Subcutaneous adipose tissue (tissue), 4 donors: ENCODE measurements at places on chromosomes 4 and X. TPM values are rescaled to one million over a fixed set of nuclear protein-coding genes. Genes with fewer than 3 reads are reported as not detected.

Gene ARX
- not detected for total RNA-seq

Gene TLR10
- total RNA-seq = 2.1 TPM

Gene RADX
- 2.8 TPM for total RNA-seq

Gene PHKA1
- 6.5 TPM for total RNA-seq

Gene IGSF1
- 0.44 TPM for total RNA-seq

Gene VCX3A
- not detected for total RNA-seq

Gene ZRSR2
- 12.1 TPM for total RNA-seq

Gene CXorf51A
- not detected for total RNA-seq

Gene CT55
- total RNA-seq = not detected

Gene MAP9
- 7.5 TPM for total RNA-seq

Gene DGAT2L6
- total RNA-seq = not detected

Gene HPGDS
- 7.3 TPM for total RNA-seq

Gene CT45A10
- total RNA-seq = not detected
